ENCODE measurements at places on chromosomes 6 and 20. TPM values are rescaled to one million over a fixed set of nuclear protein-coding genes. Genes with fewer than 3 reads are reported as not detected.

DNA sequence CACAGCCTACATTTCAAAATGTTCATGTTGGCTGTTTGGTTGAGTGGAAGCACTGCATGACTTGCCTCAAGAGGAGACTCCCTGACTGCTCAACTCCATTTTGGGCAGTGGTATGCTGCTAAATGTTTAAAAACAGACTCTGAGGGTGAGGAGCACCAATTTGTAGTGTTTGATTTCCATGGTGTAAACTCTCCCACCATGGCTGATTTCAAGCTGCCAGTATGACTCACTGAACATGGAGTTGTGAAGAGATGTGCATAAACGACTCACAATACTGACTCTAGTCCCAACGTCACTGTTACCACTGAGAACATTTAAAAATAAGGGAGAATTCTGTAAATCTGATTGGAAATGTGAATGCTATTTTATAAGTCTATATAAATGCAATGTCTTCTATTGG lies 70.4 kb downstream of the BACH2 start:
- no peak overlapping the region for H3K4me3 ChIP-seq
- peaks cover 57% of the 10 kb centered on the region for H3K36me3 ChIP-seq
- H3K27me3 ChIP-seq: no peaks in the 10 kb centered on the region
- peak; percentile 48 for DNase-seq
- peak overlapping the region; percentile 70 for H3K27ac ChIP-seq

Gene CAGE1
- total RNA-seq: 0.25 TPM

GRCh38 chr6:135631821-135632220 lies 134.3 kb upstream of the AHI1 start:
- no peak overlapping the region for H3K4me3 ChIP-seq
- H3K27me3 ChIP-seq: peaks cover 1% of the 10 kb centered on the region
- H3K36me3 ChIP-seq: no peaks in the 10 kb centered on the region
- no peak for DNase-seq
- no peak overlapping the region for H3K27ac ChIP-seq
- H3K4me1 ChIP-seq: no peaks in the 10 kb centered on the region

Gene TUBE1
- total RNA-seq: 62.7 TPM

GRCh38 chr20:8912096-8912495 lies 156.8 kb upstream of the PLCB4 start:
- no peak overlapping the region for H3K27ac ChIP-seq
- no peaks in the 10 kb centered on the region for H3K36me3 ChIP-seq
- no peaks in the 10 kb centered on the region for H3K27me3 ChIP-seq
- DNase-seq: no peak

DNA sequence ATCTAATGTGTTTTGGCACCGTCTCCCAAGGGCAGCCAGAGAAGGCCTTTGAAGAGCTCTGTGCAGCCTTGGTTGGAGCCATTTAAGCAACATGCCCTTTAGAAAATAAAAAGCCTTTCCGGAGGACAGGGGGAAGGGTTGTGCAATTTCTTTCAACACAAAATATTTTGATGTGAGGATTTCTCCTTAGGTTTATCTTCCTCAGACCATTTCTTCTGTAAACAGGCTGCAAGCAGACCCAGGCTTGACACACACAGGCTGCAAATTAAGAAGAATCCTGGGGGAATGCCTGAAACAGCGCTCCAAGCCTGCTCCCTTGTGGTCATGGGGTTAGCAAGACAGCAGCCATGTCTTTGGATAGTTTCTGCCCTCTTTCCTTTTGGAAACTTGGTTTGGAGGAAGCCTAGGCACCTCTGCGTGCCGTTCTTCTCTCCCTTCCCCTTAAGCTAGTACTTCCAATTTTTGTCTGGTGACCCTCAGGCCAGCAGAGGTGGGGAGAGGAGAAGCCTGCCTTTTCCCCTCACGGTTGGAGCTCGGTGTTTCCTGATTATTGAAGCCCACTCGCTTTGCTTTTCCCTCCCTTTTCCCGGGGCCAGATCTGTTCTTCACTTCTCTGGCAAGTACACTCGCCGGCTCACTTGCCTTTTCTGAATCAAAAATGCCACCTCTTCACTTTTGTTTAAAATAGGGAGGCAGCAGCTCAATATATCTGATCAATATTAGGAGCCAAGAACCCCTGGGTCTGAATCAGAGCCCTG lies 39.6 kb upstream of the NOX3 start:
- H3K27ac ChIP-seq: no peak overlapping the region
- no peak overlapping the region for H3K4me3 ChIP-seq
- peaks cover 41% of the 10 kb centered on the region for H3K4me1 ChIP-seq
- no peak for DNase-seq
- H3K36me3 ChIP-seq: no peaks in the 10 kb centered on the region

GRCh38 chr20:50015636-50015992 lies 32.8 kb downstream of the SNAI1 start:
- no peak overlapping the region for H3K27ac ChIP-seq
- no peaks in the 10 kb centered on the region for H3K36me3 ChIP-seq
- peaks cover 8% of the 10 kb centered on the region for H3K4me1 ChIP-seq
- peaks cover 2% of the 10 kb centered on the region for H3K27me3 ChIP-seq

DNA sequence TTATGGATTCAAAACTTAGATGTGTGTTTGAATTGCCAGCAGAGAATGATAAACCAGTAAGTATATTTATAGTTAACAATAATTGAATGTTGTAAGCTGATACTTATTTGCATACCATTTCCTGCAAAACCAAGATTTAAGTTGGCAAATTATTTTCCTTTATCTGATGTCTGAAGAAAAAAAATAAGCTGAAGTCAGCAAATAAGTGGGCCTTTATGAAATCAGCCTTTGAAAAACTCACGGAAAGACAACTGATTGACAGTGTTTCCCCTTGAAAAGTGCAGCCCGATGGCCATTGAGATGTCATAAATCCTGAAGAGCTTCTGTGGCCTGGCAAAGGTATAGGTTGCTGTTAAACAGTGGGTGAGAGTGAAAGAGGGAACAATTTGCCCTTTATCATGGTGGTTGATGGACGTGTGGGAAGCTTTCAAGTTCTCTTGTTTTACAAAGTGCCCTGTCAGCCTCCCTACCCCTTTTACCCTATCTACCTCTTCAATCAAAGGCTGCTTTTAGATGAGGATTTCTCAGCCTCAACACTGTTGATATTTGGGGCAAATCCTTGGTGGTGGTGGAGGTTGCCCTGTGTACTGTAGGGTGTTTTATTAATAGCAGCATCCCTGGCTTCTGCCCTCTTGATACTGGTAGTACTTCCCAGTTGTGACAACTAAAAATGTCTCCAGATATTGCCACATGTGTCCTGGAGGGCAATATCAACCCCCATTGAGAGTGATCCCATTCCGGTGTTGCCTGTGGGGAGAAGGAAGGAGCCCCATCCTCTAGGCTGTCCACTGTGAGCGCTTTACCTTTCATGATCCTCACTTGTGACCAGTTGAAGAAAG lies 50.2 kb downstream of the VAPB start:
- H3K27ac ChIP-seq: no peak overlapping the region
- peaks cover 31% of the 10 kb centered on the region for H3K36me3 ChIP-seq
- no peak overlapping the region for H3K4me3 ChIP-seq

Gene ESR1
- 0.52 TPM for total RNA-seq

DNA sequence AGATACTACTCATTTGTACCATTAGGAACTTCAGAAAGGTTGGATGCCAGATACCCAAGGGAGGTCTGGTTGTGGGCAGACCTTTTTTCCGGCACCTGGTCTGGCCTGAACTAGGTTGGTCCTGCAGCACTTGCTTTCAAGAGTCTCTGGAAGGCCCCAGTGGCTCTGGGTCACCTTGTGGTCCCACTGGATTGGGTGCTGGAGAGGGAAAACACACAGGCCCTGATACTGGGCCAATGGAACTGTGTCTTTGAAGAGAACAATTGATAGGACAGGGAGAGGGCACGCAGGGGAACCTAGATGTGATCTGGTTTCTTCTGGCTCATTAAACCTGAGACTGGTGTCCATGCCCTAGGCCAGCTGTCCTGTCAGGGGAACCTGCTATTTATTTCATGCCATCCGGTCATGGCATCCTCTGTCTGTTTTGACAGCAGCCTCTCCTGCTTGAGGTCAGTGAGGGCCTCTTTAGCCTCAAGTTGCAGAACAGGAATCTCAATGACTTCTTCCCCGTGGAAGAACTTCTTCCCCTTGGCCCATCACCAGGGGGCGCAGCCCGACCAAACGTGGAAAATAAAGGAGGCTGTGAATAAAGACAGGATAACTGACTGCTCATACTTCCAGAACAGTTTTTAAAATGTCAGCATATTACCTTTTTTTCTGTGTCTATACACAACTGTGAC lies 25.0 kb downstream of the TAF8 start:
- H3K4me3 ChIP-seq: no peak overlapping the region
- H3K27me3 ChIP-seq: no peaks in the 10 kb centered on the region
- DNase-seq: peak; percentile 78
- no peak overlapping the region for H3K27ac ChIP-seq

DNA sequence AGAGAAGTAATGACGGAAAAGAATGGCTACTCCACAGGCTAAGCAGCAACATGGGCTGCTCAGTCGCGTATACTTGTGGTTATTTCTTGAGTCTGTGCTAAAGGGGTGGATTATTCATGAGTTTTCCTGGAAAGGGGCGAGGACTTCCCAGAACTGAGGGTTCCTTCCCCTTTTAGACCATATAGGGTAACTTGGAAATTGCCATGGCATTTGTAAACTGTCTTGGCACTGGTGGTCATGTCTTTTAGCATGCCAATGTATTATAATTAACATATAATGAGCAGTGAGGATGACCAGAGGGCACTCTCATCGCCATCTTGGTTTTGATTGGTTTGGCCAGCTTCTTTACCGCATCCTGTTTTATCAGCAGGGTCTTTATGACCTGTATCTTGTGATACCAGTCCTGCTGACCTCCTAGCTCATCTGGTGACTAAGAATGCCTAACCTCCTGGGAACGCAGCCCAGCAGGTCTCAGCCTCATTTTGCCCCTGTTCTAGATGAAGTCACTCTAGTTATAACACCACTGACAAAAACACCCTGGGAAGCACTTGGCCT lies 11.4 kb downstream of the LBP start:
- no peaks in the 10 kb centered on the region for H3K4me1 ChIP-seq
- no peak for DNase-seq
- H3K36me3 ChIP-seq: no peaks in the 10 kb centered on the region
- H3K27ac ChIP-seq: no peak overlapping the region
- no peaks in the 10 kb centered on the region for H3K27me3 ChIP-seq
- H3K4me3 ChIP-seq: no peak overlapping the region

Gene TEAD3
- total RNA-seq: 1.1 TPM

DNA sequence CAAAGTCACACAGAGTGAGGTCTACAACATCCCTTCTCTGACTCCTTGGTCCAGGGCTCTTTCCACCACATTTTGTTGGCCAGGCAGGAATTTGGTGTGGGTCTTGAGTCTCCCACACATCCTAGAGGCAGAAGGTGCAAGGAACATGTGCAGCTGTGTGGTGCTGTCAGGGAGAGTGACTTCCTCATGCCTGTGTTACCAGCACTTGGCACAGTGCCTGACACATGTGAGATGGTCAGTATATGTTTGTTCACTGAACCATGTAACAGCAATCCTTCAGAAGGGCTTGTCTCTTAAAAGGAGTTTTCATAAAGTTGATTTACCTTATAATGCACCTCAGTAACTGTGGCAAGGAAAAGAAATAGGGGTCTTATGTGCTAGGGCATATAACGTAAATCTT lies 168.5 kb downstream of the CDC5L start:
- no peaks in the 10 kb centered on the region for H3K4me1 ChIP-seq
- H3K4me3 ChIP-seq: no peak overlapping the region
- H3K27ac ChIP-seq: no peak overlapping the region
- H3K27me3 ChIP-seq: peaks cover 13% of the 10 kb centered on the region

DNA sequence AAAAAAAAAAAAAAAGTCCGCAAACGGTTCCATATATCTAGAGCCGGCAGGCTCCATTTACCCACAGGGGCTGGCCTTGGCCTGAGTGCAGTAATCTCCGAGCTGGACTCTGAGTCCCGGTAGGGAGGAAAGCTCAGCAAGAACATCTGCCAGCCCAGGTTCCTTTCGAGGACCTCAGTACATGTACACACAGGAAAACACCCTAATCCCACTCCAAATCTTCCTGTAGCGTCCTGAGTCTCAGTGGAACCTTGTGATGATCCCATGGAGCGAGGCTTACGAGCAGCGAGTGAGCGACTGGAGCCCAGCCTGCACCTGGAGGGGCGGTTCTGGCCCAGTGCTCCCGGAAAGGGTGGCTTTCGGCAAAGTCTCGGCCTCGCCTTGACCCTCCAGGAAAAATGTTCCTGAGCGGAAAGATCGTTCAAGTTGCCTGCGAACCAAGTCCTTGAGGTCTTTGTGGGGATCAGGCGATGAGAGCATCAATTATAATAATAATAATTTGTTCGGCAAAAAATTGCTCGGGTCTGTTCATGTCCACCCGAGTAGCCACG lies 32.1 kb downstream of the PRSS16 start:
- H3K4me3 ChIP-seq: peak overlapping the region; percentile 63
- no peak for DNase-seq
- peaks cover 16% of the 10 kb centered on the region for H3K36me3 ChIP-seq
- H3K27ac ChIP-seq: no peak overlapping the region
- peaks cover 4% of the 10 kb centered on the region for H3K4me1 ChIP-seq
- peaks cover 65% of the 10 kb centered on the region for H3K27me3 ChIP-seq

GRCh38 chr6:166575205-166575604 lies 11.3 kb downstream of the RAMACL start:
- H3K27ac ChIP-seq: no peak overlapping the region
- no peak overlapping the region for H3K4me3 ChIP-seq
- no peak for DNase-seq
- peaks cover 7% of the 10 kb centered on the region for H3K36me3 ChIP-seq
- H3K27me3 ChIP-seq: no peaks in the 10 kb centered on the region
- no peaks in the 10 kb centered on the region for H3K4me1 ChIP-seq
